ENCODE measurements at places on chromosomes 5 and 9. TPM values are rescaled to one million over a fixed set of nuclear protein-coding genes. Genes with fewer than 3 reads are reported as not detected.

ADAMTS12 gene
- total RNA-seq, result 8.0 TPM

KIF12 gene
- not detected for total RNA-seq

- H3K36me3 ChIP-seq, result no peaks in the 10 kb centered on the region
- no peak overlapping the region for H3K27ac ChIP-seq
- H3K4me3 ChIP-seq, result no peak overlapping the region
- DNase-seq, result no peak
- H3K27me3 ChIP-seq, result no peaks in the 10 kb centered on the region
Measured at GRCh38 chr5:179278546-179278945, 66.7 kb downstream of the ADAMTS2 start.

DNA sequence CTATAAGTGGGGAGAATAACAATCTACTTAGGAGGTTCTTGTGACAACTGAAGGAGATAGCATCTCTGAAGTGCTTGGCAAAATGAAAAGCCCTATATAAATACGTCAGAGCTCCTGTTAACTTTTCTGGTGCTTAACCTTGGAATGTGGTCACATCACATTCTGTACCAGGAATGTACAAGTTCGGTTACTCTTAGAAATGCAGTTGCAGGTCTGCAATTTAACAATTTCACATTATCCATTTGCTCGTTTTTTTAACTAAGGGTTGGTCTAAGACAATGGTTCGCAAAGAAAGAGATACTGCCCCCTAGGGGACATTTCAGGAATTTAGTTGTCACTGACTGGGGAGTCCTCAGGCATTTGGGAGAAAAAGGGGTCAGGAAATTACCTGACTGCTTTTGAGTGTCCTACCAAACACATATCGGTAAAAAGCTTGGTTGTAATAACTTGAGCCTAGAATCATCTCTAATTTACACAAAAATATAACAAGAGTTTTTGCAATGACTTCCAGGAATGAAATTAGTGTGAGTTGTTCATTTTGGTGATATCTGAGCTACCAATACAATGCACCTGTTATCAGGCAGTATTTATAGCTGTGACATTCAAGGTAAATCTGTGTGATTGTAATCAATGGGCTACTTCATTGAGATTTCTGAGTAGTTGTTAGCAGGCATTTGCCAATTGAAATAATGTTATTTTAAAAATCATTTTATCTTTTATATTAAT lies 5.4 kb upstream of the HBEGF start:
- H3K4me3 ChIP-seq, result no peak overlapping the region
- H3K4me1 ChIP-seq, result peaks cover 4% of the 10 kb centered on the region
- DNase-seq, result no peak
